ENCODE measurements at places on chromosomes 11 and 22.
A peak's percentile ranks its signal among the peaks of the same experiment; 100 is the strongest.

GRCh38 chr22:26593763-26594162 is 3.8 kb upstream of the TPST2 start:
- no peak for DNase-seq

GRCh38 chr11:76206077-76206326 is 300 bp downstream of the WNT11 start:
- no peak for DNase-seq

DNA sequence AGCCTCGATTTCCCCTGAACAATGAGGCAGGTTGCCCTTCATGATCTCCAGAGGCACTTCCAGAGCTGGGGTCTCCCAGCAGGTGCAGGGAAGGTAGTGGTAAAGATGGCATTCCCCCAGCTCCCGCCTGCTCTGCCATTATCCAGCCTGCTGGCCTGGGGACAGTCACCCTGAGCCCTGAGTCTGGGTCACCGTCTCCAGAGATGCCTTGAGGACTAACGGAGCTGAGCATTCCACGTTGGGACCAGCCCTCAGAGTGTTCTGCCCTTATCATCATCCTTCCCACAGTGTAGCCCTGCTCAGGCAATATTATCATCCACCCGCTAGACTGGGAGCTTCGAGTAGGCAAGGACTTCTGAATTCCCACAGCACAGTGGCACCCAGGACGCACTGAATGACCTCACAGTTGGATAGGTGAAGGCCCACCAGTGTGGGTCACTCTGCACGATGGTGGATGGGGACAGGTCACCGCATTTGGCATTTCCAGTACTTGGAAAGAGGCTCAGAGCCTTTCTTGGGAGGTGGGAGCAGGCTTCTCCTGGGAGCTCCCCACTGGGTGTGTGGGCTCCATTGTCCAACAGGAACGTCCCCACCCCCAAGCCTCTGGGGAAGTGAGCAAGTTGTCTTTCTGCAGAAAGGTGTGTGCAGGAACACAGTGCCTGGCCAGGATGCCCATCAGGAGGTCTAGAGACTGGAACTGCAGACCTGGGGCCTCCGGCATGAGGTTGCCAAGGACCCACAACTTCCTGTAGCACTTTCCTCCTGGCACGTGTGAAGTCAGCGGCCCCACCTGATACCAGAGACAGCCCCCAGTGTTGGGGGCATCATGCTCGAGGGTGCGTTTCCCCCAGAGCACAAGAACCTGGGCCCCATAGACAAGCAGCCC is 51.4 kb upstream of the WNT7B start:
- no peak for DNase-seq

DNA sequence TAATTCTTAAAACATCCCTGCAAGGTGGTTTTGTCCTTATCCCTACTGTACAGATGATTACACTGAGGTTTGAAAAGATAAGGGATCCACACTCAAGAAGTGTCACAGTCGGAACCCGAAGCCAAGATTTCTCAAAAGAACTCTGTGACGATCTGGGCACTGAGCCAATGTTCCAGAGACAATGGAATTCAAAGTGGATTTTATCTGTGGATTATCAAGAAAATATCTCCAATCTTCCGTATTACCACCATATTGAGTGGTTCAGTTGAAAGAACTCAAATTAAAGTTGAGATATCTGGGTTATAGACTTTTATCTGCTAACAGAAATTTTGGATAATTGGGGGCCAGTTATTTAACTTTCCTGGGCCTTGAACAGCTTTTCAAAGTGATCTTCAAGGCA is 100.0 kb upstream of the GRAMD1B start:
- no peak for DNase-seq

DNA sequence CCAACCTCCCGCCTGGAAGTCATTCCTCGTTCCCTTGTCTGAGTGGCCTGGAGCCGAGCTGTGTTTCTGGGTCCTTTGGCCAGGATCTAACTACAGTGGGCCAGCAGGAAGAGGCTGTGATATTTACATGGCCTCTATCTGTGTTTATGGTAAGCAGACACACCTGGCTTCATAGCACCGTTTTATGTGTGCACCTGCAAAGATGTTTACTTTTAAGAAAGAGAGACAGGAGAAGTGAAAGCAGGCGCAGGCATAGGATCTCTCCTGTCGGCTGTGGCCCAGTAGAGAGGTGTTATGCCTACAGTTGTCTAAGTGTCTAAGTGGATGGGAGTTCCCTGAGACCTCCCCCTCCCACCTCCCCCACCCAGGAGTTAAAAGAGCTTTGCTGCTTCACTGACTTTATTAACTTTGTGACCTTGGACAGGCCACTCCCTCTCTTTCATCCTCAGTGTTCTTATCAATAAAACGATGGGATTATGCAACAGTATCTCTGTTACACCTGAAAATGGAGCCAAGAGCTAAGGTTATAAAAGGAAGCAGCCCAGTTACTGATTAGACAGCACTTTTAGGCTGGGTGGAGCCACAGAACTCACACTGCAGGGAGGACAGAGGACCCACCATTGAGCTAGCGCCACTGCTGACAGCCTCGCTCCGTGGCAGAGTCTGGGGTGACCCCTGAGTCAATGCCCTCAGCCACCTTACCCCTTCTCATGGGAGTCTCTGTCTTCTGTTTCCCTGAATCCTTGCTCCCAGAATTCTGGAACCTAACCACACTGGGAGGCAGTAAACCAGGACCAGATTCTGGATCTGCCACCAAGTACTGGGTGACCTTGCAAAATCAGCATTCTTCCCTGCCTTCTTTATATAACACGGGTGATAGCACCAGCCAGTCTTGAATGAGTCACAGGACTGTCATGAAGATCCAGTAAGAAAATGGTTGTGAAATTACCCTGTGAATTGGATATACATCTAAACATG is 22.0 kb downstream of the ST14 start:
- peak; percentile 50 for DNase-seq

- no peak for DNase-seq
Measured at GRCh38 chr22:49334449-49334789, 493.3 kb downstream of the BRD1 start.

GRCh38 chr22:50544078-50544745 is 1.5 kb upstream of the KLHDC7B start:
- DNase-seq = no peak

DNA sequence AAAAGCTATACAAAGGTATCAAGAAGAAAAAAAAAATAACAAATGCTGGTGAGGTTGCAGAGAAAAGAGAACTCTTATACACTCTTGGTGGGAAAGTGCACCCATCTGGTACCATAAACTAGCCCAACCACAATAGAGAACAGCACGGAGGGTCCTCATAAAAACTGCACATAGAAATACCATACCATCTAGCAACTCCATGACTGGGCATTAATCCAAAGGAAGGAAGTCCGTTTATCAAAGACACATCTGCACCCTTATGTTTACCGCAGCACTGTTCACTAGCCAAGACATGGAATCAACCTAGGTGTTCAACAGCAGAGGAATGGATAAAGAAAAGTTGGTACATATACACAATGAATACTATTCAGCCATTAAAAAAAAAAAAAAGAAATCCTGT is 10.8 kb upstream of the CLDN5 start:
- DNase-seq = no peak

- DNase-seq = no peak
Measured at GRCh38 chr22:42287174-42287890, 16.9 kb upstream of the TCF20 start.

- no peak for DNase-seq
Measured at GRCh38 chr11:36375353-36376008, 79.4 kb downstream of the PRR5L start.

DNA sequence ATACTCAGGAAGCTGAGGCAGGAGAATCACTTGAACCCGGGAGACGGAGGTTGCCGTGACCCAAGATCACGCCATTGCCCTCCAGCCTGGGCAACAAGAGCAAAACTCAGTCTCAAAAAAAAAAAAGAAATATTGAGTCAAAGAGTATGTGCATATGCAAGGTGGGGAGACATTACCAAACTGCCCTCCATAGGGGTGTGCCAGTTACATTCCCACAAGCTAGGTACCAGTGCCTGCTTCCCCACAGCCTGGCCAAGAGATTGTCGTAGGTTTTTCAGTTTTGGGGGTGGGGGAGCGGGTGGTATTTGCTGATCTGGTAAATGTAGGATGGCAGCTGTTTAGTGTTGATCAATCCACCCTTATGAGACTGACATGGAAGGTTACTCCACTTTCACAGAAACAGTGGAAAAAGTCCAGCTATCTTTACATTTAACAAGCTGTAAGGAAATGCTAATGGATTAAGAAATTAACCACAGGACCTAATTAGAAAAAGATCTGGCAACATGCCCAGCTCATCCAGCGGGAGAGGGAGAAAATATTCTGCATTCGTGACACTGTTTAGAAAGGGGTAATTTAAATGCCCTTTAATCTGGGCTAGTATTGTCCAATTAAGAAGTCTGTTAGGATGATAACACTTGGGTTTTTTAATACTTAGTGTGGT is 89.4 kb downstream of the PACS1 start:
- no peak for DNase-seq

DNA sequence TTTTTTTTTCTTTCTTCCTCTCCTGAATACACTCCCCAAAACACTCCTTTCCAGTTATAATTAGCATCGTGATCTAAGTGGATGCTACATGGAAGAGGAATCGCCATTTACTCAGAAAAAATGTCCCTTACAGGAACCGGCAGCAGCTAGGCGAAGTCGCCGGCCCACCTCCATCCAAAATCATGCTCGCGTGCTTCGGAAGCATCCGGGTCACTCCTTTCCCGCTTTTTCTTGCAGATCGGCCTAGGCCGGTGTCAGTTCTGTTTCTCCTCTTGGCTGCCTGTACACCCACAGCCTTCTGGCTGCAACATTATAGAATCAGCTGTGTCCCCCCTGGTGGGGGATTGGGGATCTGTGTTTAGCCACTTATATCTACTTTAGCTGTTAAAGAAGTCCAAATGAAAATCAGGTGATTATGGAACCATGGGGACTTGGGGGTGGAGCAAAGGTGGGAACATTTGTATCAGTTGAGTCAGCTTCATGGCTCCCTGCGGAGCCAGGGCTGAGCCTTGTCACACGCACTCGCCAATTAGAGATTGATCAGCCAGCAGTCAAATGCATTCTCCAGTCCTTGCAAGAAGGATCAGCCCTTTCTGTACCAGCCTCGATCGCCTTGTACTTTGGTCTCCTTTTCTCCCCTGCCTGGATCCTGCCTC is 36.3 kb downstream of the ASRGL1 start:
- no peak for DNase-seq

DNA sequence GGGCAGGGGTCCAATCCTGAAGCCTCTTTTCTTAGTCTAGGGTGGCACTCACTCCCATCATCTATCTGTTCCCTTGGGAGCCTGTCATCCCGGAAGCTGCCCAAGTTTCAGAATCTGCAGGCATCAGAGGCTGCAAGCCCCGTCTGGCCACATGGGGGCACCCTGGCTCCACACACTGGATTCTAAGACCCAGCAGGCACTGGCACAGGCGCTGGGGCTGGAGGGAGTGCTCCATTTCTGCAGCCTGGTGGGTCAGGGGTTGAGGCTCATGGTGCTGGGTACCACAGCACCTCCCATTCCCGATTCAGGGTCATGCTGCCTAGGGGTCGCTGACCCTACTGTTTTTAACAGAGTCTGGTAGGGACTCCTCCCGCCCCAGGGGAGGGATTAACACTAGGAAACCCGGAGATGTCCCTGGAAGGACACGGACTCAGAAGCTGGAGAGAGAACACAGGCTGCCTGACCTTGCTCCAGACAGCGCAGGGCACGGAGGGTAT is 243.9 kb upstream of the SYN3 start:
- DNase-seq = peak; percentile 41

DNA sequence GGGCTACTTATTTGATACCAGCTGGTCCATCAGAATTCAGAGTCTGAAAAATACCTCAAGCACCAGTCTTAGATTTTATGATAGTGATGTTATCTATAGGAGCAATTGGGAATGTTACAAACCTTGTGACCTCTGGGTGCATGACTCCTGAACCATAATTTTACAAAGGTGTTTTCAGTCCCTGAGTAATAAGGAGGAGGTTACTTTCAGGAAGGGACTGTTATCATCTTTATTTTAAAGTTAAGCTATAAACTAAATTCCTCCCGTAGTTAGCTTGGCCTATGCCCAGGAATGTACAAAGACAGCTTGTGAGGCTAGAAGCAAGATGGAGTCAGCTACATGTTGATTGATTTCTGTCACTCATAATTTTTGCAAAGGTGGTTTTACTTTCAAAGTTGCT is 101.9 kb downstream of the UVRAG start:
- no peak for DNase-seq

GRCh38 chr11:57735619-57736298 is 5.5 kb upstream of the SELENOH start:
- DNase-seq = no peak

GRCh38 chr11:11413776-11414175 is 60.7 kb upstream of the CSNK2A3 start:
- no peak for DNase-seq

- no peak for DNase-seq
Measured at GRCh38 chr11:22671751-22672150, 5.3 kb downstream of the GAS2 start.

GRCh38 chr11:10601837-10602236 is 33.4 kb upstream of the LYVE1 start:
- no peak for DNase-seq

GRCh38 chr11:66542362-66542761 is 3.5 kb downstream of the ZDHHC24 start:
- no peak for DNase-seq

- DNase-seq = no peak
Measured at GRCh38 chr22:27761665-27762064, 39.9 kb downstream of the MN1 start.

- DNase-seq = no peak
Measured at GRCh38 chr11:5096011-5096410, 26.6 kb downstream of the OR52E1 start.

- DNase-seq = no peak
Measured at GRCh38 chr11:32451808-32452207, 16.5 kb upstream of the WT1 start.

- no peak for DNase-seq
Measured at GRCh38 chr22:44819966-44820631, 67.7 kb downstream of the ARHGAP8 start.

DNA sequence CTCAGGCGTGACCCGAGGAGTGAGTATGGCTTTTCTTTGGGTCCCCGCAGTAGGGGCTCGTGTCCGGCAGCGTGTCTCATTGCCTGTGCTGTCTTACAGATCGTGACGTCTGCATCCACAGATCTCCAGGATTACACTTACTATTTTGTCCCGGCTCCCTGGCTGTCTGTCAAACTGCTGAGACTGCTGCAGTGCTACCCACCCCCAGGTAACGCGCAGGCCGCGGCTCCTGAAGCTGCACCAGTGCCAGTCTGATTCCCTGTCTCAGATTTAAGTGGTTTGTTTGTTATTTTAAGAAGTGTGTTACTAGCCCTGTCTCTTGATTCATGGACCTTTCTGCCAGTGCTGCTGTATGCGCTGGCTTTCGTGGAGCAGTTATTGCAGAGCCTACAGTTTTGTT is 52.0 kb downstream of the MUC6 start:
- no peak for DNase-seq

- no peak for DNase-seq
Measured at GRCh38 chr11:45754261-45754709, 50.7 kb upstream of the SLC35C1 start.

DNA sequence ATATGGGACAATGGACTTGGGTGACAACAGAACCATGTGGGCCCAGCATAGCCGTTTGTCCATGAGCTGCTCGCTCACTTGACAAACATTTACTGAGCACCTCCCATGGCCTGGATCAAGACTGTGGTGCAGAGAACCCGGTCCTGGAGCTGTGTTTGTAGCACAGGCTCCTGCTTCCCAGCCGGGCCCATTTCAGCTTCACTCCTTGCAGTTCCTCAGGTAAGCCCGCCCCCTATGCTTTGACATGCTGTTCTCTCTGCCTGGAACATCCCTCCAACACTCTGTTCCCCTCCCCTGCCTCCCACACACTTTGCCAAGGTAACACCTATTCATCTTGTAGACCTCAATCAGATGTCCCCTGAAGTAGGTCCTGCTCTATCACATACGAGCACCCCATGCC is 19.3 kb upstream of the IGSF22 start:
- no peak for DNase-seq

All from SHP77 treated with DMSO at 0.1 percent for 48 hours (cell line).